ENCODE measurements at places on chromosomes 11 and 22. TPM values are rescaled to one million over a fixed set of nuclear protein-coding genes. Genes with fewer than 3 reads are reported as not detected.

SPTY2D1 gene
- 10.8 TPM for total RNA-seq

SLC17A6 gene
- total RNA-seq = not detected

MPZL2 gene
- 0.38 TPM for total RNA-seq

HPX gene
- not detected for total RNA-seq

OR51B5 gene
- 0.15 TPM for total RNA-seq

ESAM gene
- total RNA-seq = 0.85 TPM

SC5D gene
- total RNA-seq = 151 TPM

LYVE1 gene
- total RNA-seq = 0.11 TPM

MFRP gene
- not detected for total RNA-seq

SLC22A12 gene
- not detected for total RNA-seq

MUC5AC gene
- not detected for total RNA-seq

LDHAL6A gene
- total RNA-seq = not detected

ARFIP2 gene
- total RNA-seq = 57.1 TPM

BTG4 gene
- not detected for total RNA-seq

CFAP300 gene
- total RNA-seq = 1.7 TPM

AIFM3 gene
- total RNA-seq = 0.38 TPM

GP1BB gene
- 3.7 TPM for total RNA-seq

PRR33 gene
- not detected for total RNA-seq

HBG2 gene
- total RNA-seq = not detected

FAM180B gene
- not detected for total RNA-seq

OR4D6 gene
- total RNA-seq = not detected

MICALL1 gene
- total RNA-seq = 29.8 TPM

RNF215 gene
- 26.6 TPM for total RNA-seq

PHF21B gene
- total RNA-seq = 17.7 TPM

MUC2 gene
- total RNA-seq = not detected

DKK3 gene
- 8.8 TPM for total RNA-seq

RAG2 gene
- total RNA-seq = not detected

NPTXR gene
- 3.6 TPM for total RNA-seq

GAB2 gene
- 7.6 TPM for total RNA-seq

OPCML gene
- total RNA-seq = 0.26 TPM

DBX1 gene
- total RNA-seq = 1.8 TPM

ISX gene
- total RNA-seq = not detected

MICAL3 gene
- total RNA-seq = 11.8 TPM

Measured in H7 (cell line).